ENCODE measurements at places on chromosomes 12 and 14. TPM values are rescaled to one million over a fixed set of nuclear protein-coding genes. Genes with fewer than 3 reads are reported as not detected.
A peak's percentile ranks its signal among the peaks of the same experiment; 100 is the strongest.

DNA sequence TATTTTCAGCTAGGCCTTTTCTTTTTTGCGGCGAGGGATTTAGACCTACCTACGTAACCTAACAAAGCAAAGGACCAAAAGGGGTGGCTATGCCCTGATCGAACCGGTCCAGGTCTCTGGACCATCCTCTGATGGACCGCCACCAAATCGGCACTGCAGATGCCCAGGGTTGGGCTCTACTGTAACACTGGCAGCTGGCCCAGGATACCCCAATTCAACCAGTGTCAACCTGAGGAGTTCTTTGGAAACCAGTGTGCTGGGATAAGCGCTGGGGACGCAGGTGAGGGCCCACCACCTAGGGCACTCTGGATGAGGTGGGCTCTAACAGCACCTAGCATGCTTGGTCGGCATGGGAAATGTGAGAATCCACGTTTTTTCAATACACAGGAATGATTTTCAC, 32.2 kb downstream of the FBXO21 start:
- DNase-seq: no peak
- H3K36me3 ChIP-seq: peaks cover 97% of the 10 kb centered on the region
- peaks cover under 1% of the 10 kb centered on the region for H3K4me1 ChIP-seq
- no peaks in the 10 kb centered on the region for H3K27me3 ChIP-seq

- H3K36me3 ChIP-seq: no peaks in the 10 kb centered on the region
- H3K27me3 ChIP-seq: no peaks in the 10 kb centered on the region
- H3K4me3 ChIP-seq: peak overlapping the region; percentile 80
- no peak overlapping the region for H3K27ac ChIP-seq
- no peak for DNase-seq
Observed at GRCh38 chr12:123384318-123384993, 524 bp downstream of the KMT5A start.

TTC9 gene
- total RNA-seq: 6.8 TPM

DNA sequence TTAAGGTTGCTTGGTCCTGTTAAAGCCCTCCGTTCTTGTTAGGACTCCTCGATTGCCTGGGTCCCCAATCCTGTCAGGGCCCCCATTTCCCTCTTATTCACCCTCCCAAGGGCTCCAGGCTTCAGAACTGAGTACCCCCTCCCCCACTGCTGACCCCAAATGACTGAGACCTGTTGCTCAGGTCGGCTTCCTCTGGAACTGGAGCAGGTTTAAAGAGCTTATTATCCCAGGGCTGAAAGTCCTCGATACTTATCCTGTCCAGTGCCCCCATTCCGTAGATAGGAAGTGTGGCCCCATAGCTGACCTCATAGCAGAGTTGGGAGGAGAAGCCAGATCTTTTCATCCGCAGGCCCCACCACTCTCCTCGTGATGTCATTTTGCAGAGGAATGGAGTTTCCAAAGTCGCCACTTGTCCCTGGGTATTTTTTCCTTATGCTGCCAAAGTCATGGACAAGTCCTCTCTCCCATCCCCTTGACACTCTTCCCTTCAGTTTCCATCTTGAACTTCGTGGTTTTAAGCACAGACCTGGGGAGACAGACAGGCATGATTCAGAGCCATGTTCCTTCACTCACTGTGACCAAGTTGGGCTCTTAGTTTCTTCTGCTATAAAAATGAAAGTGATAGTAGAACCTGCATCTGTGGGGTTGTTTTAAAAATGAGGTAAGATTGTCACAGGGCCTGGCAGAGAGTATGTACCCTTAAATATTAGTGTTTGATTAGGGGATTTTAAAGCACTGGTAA, 1.2 kb downstream of the USP30 start:
- peaks cover 6% of the 10 kb centered on the region for H3K36me3 ChIP-seq
- peaks cover 23% of the 10 kb centered on the region for H3K4me1 ChIP-seq
- no peak for DNase-seq

DNA sequence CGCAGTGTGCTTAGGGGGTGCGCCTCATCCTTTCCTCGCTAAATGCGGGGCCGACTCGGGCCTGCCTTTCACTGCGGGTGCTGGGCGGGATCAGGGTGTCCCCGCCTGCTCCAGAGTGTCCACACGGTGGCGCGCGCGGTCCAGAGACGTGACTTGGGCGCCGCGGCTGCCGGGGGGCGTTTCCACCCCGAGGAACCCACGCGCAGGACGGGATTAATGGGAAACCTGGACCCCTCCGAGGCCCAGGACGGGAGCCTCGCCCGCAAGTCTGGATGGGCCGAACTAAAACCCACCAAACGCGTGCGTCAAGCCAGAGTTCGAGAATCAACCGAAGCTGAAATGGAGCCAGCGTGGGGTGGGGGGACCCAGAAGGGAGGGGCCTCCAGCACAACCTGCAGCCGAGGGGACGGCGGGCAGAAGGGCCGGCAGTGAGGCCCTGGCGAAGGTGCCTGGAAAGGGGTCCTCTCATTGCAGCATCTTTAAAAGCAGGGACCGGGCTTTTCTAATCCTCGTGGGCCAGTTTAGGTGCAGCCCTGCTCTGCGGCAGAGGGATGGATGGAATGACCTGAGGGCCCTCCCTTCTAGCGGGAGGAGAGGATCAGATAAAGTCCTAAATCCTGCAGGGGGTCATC, 93.3 kb downstream of the NINJ2 start:
- DNase-seq: peak; percentile 84
- H3K27me3 ChIP-seq: no peaks in the 10 kb centered on the region
- H3K27ac ChIP-seq: no peak overlapping the region
- H3K4me3 ChIP-seq: peak overlapping the region; percentile 69
- H3K36me3 ChIP-seq: peaks cover 2% of the 10 kb centered on the region

GRCh38 chr12:63814146-63814772, 30.2 kb upstream of the SRGAP1 start:
- peaks cover 11% of the 10 kb centered on the region for H3K4me1 ChIP-seq
- no peak overlapping the region for H3K4me3 ChIP-seq
- H3K27ac ChIP-seq: peak overlapping the region; percentile 35
- no peak for DNase-seq

DNA sequence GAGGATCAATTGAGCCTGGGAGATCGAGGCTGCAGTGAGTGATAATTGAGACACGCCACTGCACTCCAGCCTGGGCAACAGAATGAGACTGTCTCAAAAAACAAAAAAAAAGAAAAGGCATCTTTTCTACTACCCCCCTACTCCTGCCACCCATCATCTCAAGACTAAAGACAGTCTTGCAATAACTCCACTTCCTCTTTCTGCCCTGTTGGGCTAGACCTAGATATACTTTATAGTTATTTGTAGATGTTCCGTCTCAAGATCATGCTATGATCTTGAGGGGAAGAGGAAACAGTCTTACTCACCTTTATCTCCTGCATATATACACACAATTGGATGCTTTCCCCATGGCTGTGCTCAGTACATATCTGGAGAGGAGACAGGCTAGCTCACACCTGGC, 12.1 kb upstream of the ESPL1 start:
- no peak overlapping the region for H3K27ac ChIP-seq
- no peaks in the 10 kb centered on the region for H3K27me3 ChIP-seq
- DNase-seq: no peak
- H3K4me3 ChIP-seq: no peak overlapping the region

DNA sequence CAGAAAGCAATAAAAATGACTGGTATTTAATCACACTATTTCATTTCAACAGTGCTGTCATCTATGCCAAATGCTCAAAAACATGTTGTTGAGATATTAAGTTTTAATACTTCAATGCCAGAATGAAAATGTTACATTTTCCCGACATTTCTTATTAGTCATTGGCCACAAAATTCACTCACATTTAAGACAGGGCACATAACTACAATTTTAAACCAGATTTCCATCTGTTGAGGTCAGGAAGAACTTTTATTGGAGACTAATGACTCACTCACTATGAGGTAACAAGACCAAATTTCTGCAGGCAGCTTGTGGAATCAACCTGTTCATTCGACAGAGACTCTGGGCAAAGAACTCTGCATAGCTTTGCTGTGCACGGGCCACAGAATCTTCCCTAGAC, 36.8 kb downstream of the PPTC7 start:
- no peak overlapping the region for H3K27ac ChIP-seq
- H3K4me3 ChIP-seq: no peak overlapping the region
- peaks cover 75% of the 10 kb centered on the region for H3K36me3 ChIP-seq
- peaks cover 4% of the 10 kb centered on the region for H3K4me1 ChIP-seq
- H3K27me3 ChIP-seq: no peaks in the 10 kb centered on the region

DNA sequence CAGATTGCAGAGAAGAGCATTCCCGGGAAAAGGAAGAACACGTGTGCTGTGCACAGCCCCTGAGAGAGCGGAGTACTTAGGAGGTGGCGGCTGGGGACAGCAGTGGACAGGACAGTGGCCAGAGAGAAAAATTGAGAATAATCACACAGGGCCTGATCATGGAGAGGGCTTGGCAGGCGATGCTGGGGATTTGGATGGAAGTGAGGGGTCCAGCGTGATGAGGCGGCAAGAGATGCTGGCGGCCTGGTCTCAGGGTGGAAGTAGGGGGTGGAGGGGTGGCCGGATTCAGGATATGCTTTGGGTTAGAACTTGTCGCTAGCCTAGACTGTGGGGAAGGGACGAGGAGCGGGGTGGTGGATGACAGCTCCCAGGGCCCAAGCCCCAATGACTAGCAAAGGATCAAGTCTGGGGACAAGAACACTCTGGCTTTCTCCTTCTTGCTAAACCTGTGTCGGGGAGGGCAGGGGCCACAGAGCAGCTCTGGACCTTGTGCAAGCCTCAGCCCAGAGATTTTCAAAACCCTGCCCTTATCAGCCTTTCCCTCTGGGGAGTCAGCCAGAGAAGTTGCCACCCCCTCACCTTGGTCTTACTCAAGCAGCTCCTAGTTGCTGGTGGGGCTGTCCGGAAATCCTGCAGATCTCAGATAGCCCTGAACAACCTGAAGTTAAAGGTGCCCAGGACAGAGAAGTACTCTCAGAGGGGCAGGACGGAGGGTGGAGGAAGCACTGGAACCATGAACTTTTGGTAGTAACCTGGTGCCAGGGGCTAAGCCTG, 1.3 kb downstream of the HVCN1 start:
- DNase-seq: no peak
- H3K36me3 ChIP-seq: peaks cover 3% of the 10 kb centered on the region

GRCh38 chr12:42346403-42347002, 20.5 kb downstream of the PPHLN1 start:
- H3K4me3 ChIP-seq: no peak overlapping the region
- H3K27ac ChIP-seq: no peak overlapping the region
- H3K36me3 ChIP-seq: peaks cover 22% of the 10 kb centered on the region
- H3K27me3 ChIP-seq: no peaks in the 10 kb centered on the region
- peaks cover 3% of the 10 kb centered on the region for H3K4me1 ChIP-seq

DNA sequence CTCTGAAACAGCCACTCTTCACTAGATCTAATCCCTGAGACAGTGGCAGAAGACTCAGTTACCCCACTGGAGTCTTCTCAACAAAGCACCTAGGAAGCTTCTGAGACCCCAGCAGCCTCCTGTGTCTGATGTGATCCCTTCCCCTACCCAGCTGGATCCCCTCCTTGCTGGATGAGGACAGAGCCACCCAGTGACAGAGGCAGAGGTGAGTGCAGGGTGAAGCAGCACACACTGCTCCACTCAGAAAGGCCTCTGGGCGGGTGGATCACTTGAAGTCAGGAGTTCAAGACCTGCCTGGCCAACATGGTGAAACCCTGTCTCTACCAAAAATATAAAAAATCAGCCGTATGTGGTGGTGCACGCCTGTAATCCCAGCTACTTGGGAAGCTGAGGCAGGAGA, 2.7 kb downstream of the SPRYD3 start:
- H3K4me3 ChIP-seq: no peak overlapping the region
- peaks cover 38% of the 10 kb centered on the region for H3K4me1 ChIP-seq
- no peak overlapping the region for H3K27ac ChIP-seq
- DNase-seq: no peak

DNA sequence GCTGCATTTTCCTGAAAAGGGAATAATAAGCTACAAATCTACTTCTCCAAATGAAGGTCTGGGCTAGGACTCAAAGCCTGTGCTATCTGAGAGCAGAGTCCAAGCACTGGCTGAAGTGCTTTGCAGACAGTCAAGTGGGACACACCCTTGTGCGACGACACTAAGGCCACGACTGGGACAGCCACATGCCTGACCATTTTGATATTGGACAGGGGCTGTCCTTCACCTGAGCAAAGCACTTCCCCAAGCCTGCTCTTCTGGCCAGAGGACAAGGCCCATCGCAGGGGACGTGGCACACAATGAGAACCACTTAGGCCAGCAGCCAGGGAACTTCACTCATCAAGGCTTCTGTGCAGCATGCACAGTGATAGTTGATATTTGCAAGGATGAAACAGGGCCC, 71.4 kb downstream of the RBM19 start:
- no peak overlapping the region for H3K27ac ChIP-seq
- H3K4me1 ChIP-seq: no peaks in the 10 kb centered on the region
- no peak for DNase-seq
- no peaks in the 10 kb centered on the region for H3K27me3 ChIP-seq

SMCO2 gene
- total RNA-seq: not detected

GRCh38 chr14:23381871-23382270, 5.0 kb downstream of the CMTM5 start:
- H3K4me1 ChIP-seq: no peaks in the 10 kb centered on the region
- H3K36me3 ChIP-seq: no peaks in the 10 kb centered on the region
- H3K27ac ChIP-seq: no peak overlapping the region

LRRC10 gene
- total RNA-seq: not detected

DNA sequence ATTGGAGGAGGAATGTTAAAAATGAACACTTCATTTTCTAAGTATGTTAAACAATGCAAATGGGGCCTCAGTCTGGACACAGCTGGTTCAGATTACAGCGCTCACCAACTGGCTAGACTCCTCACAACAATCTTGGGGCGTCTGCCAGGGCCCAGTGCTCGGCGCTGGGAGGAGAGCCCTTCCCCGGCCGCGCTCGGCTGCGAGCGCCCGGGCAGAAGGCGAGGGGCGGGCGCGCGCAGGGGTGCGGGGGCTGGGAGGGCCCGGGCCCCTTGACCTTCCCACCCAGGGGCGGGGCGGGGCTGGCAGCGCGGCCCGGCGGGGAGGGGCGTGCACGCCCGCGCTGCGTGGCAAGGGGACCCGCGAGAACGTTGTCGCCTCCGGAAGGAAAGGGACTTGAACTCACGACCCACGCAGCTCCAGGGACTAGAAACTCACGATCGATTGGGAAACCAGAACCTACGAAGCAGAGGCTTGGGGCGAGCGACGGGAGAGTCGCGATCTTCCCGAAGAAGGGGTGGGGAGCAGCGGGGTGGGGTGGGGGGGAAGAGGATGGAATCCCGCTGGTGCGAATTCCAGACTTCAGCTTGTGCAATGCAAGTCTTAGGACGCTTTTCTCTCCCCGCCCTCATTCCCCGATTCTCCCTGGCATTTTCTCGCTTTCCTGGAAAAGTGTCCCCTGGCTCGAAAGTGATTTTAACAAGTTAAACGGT, at the start of gene FBLN5:
TSS of gene FBLN5 (minus strand) at position 220 of the 710 bp plus-strand sequence. CDS start 465 bp downstream, outside the sequence.
- no peaks in the 10 kb centered on the region for H3K36me3 ChIP-seq
- H3K27me3 ChIP-seq: peaks cover 22% of the 10 kb centered on the region
- no peak within 1 kb of the TSS for H3K27ac ChIP-seq
- peak within 1 kb of the TSS; percentile 54 for H3K4me3 ChIP-seq
- peaks cover 10% of the 10 kb centered on the region for H3K4me1 ChIP-seq

GRCh38 chr12:19095756-19096480, 33.6 kb upstream of the PLEKHA5 start:
- H3K36me3 ChIP-seq: no peaks in the 10 kb centered on the region
- no peak overlapping the region for H3K4me3 ChIP-seq
- DNase-seq: no peak
- H3K27me3 ChIP-seq: no peaks in the 10 kb centered on the region
- H3K4me1 ChIP-seq: no peaks in the 10 kb centered on the region
